NAMALWA (cell line): ENCODE measurements at places on chromosomes 4 and X.

- DNase-seq: no peak
Observed at GRCh38 chrX:133918361-133918771, 67.0 kb downstream of the GPC3 start.

- DNase-seq: peak; percentile 97
Observed at GRCh38 chr4:113547487-113548042, 214.0 kb downstream of the CAMK2D start.

GRCh38 chr4:1856943-1857699 lies 1.2 kb upstream of the LETM1 start:
- DNase-seq: no peak

GRCh38 chr4:2135083-2135482 lies 76.0 kb downstream of the NAT8L start:
- DNase-seq: peak; percentile 14

DNA sequence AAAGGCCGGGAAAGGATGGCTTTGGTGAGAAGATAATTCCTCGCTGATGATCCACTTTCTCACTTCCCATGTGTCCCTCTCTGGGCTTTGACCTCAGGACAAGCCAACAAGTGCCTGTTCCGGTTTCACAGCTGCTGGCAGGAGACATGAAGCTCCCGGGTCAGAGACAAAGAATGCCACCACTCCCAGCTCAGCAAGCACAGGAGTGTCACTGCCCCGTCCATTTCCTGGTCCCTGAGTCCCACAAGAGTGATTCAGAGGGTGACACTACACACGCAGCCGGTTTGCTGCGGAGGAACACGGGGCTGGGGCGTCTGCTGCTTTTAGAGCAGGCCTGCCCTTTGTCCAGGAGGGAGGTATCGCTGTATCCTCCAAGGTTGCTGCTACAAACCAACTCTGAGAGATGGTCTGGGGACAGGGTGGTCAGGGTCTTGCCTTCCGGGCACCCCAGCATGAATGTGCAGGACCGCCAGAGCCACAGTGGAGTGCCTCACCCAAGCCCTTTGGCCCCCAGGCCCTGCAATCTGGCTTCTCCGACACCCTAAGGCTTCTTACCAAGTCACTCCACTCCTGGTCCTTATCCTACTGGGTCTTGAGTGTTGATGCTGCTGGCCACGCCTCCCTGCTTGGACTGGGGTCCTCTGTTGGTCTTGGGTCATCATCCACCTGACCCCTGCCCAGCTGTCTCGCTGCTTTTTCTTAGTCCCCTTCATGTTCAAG lies 49.5 kb downstream of the CPZ start:
- DNase-seq: no peak

DNA sequence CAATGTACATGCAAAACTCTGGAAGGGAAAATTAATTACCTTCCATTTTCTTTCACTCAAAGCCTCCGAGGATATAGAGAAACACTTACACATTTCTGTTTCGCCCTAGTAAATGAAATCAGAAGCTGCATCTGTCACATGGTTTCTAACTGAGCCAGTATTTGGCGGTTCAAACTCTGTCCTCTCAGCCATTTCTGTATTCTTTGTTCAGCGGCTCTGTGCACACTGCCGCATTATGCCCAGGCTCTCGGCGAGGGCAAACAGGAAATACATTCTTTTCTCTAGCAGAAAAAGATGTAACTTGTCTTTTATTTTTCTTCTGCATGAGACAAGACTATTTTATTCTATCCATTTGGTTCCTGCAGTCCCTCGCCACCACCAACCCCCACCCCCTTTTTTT lies 71.4 kb upstream of the GPM6B start:
- DNase-seq: no peak

GRCh38 chr4:22407361-22407760 lies 108.5 kb downstream of the ADGRA3 start:
- no peak for DNase-seq

DNA sequence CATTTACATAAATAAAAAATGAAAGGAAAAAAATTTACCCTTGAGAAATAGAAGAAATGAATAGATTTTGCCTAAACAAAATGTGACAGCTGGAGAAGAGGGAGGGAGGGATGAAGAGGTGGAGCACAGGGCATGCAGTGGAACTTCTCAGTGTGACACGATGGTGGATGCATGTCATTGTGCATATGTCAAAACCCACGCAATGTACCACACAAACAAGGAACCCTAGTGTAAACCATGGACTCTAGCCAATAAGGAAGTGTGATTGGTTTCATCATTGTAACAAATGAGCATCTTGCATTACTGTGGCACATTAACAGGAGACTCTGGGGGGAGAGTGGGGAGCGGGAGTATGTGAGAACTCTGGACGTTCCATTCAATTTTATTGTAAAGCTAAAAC lies 58.6 kb downstream of the GATB start:
- no peak for DNase-seq
